ENCODE measurements at places on chromosomes 16 and 17.

- DNase-seq: no peak
Observed at GRCh38 chr17:81022344-81022676, 12.6 kb upstream of the BAIAP2 start.

DNA sequence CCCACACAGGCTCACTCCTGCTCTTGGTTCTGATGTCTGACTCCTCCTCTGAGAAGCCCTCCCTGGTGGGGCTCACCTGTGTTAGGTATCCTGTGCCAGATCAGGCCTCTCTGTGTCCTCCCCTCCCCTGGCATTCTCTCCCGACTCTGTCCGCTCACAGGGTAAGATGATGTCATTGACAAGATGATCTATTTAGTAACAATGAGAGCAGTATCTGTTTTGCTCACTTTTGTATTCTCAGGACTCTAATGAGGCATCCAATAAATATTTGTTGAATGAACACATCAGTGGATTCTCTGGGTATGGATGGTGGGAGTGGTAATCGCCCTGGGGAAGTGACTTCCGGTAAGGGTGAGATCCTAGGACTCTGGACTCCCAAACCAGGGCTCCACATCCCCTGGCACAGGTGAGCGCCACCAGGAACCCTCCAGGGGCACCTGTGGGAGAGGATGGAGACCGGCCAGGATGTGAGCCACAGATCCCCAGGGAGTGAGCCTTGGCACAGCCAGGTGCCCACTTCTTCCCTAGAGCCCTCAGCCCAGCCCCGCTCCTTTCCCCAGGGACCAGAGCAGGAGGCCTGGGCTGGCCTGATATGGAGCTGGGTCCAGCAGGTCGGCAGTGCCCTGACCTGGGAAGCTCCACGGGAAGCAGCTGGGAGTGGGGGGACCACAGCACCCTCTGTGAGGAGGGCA, 5.4 kb upstream of the HAP1 start:
- no peak for DNase-seq

DNA sequence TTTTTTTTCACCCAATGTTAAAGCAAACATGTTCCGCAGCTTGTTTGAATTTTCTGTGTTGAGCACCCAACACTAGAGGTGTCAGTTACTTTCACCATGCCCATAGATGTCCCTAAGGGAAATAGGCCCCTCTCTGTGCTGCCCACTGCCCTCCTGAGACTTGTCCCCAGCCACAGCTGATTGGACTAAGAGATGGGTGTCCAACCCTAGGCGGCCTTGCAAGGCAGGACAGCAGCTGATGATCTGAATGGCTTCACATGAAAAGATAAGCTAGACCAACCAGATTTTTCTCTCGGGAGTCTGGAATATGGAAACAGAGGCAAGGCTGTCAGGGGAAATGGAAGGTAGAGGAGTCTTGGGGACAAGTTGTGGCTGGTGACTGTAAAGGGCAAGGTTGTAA, 6.1 kb upstream of the CALB2 start:
- no peak for DNase-seq

- DNase-seq: no peak
Observed at GRCh38 chr16:66399031-66399430, 28.1 kb upstream of the BEAN1 start.

GRCh38 chr16:19479302-19479721, 42.6 kb downstream of the GDE1 start:
- no peak for DNase-seq

GRCh38 chr17:82106688-82107305, 8.8 kb upstream of the FASN start:
- DNase-seq: no peak

DNA sequence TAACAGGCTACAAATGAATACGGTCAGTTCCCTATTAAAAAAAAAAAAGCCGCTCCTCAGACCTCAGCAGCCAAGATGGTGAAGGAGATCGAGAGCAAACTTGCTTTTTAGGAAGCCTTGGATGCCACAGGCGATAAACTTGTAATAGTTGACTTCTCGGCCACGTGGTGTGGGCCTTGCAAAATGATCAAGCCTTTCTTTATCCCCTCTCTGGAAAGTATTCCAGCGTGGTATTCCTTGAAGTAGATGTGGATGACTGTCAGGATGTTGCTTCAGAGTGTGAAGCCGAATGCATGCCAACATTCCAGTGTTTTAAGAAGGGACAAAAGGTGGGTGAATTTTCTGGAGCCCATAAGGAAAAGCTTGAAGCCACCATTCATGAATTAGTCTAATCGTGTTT, 11.8 kb upstream of the GGT6 start:
- DNase-seq: no peak

DNA sequence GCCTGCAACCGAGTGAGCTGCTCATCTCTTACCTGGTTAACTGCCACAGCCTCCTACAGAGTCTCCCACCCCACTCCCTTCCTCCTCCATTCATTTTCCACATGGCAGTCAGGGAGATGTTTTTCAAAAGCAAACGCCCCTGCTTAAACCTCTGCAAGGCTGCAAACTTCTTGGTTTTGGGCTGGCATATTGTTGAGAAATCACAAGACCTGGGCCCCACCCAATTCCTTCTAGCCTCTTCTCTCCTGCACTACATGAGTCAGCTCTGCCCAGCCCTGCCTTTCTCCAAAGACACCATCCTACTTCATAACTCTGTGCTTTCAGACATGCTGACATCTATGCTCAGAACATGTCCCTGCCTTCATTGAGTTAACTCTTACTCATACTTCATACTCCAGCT, 136.1 kb downstream of the SPACA3 start:
- no peak for DNase-seq

DNA sequence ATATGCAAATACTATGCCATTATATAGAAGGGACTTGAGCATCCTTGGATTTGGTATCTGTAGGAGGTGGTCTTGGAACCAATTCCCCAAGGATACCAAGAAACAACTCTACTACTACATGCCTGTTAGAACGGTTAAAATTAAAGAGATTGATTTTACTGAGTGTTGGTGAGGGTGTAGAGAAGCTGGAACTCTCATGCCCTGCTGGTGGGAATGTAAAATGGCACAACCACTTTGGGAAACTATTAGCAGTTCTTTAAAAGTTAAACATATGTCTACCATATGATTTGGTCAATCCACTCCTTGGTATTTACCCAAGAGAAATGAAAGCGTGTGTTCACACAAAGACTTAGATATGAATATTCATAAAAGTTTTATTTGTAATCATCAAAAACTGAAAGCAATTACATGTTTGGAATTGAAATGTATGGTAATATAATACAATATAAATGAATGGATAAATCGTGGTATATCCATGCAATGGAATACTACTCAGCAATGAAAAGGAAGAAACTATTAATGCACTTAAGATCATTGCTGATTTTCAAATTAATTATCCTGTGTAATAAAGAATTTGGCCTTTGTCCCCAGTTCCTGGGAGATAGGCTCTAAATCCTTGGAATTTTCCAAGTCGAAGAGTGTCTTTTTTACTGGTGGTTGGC, 7.8 kb downstream of the MFSD6L start:
- DNase-seq: no peak

- peak; percentile 13 for DNase-seq
Observed at GRCh38 chr16:70341600-70341999, 5.1 kb upstream of the DDX19A start.

- no peak for DNase-seq
Observed at GRCh38 chr17:27585153-27585681, 45.8 kb upstream of the LGALS9 start.

DNA sequence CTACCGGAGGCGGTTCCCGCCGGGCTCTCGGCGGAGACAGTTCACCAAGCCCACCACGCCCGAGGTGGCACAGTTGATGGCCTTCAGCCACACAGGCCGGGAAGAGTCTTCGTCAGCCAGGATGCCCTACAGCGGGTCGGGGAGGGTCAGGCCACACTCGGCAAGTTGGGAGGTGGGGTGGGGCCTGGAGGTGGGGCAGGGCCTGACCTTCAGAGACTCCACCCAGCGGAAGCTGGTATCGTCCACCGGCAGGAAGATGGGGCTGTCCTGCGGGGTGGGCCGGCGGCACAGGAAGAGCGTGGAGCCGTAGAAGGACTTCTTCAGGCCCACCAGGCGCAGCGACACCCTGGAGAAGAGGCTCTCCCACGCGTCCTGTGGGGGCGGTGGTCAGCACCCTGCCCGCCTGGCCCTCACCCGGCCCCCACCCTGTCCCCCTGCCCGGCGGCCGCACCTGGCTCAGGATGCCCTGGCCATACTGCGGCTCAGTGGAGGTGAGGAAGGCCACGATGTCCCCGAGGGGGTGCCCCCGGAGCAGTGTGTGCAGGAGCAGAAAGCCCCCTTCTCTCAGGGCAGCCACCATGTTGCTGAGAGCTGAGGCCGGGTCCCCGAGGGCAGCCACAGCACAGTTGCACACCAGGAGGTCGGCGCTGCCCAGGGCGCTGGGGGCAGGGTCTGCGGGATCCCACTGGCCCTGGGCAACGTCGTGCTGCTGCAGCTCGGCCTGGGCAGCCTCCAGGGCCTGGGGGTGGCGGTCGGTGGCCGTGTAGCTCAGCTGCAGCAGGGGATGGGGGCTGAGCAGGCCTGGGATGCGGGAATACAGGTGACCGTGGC, 12.8 kb downstream of the FASN start:
- DNase-seq: no peak

- DNase-seq: no peak
Observed at GRCh38 chr17:37562016-37562745, 47.0 kb downstream of the SYNRG start.

GRCh38 chr16:16147316-16147999, 75.8 kb downstream of the ABCC6 start:
- no peak for DNase-seq

DNA sequence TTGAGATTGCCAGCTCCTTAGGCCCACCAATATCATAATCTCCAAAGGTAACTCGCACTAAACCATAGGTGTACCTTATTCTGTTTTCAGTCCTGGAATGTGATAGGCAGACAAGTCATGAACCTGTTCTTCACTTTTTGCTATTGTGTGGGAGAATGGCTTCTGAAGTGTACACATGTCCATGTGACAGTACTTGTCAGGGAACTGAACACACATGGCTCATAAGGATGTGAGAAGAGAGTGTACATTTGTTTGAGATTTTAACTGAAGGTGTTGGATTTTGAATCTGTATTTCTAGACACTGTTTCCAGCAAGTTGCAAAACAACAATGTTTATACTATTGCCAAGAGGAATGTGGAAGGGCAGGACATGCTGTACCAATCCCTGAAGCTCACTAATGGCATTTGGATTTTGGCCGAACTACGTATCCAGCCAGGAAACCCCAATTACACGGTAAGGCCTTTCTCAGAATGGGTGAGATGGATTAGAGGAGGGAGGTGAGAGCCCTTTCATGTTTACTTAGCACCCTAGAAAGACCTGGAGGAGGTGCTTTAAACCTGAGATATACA, 14.5 kb upstream of the RASL10B start:
- DNase-seq: no peak

DNA sequence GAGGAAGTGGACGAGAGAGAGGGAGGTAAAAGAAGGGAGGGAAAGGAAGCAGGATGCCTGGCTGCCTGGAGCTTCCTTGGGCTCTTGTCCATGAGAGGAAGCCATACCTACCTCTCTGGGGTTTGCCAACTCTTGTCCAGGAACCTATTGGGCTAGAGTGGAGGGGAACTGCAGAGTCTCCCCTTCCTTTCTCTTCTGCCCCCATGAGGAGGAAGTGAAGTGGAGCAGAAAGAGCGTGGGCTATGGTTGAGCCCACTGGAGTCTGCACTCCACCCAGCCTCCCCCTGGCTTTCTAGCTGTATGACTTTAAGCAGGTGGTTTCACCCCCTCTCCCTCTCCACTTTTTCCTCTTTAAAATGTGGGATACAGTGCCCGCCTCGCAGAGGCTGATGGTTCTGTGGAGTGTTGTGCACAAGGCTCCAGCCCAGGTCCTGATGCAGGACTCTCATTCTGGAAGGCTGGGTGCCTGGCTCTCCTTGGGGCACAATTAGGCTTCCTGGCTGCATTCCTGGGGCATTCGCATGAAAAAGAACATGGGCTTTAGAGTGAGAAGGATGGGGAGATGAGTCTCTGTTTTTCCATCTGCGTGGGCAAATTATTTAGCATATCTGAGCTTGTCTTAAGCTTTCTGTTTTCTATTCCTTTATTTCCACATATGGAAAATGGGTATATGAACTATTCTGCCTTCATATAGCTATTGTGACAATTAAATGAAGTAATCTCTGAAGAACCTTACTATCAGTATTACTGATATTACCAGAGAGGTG, 40.7 kb downstream of the HLF start:
- DNase-seq: no peak

DNA sequence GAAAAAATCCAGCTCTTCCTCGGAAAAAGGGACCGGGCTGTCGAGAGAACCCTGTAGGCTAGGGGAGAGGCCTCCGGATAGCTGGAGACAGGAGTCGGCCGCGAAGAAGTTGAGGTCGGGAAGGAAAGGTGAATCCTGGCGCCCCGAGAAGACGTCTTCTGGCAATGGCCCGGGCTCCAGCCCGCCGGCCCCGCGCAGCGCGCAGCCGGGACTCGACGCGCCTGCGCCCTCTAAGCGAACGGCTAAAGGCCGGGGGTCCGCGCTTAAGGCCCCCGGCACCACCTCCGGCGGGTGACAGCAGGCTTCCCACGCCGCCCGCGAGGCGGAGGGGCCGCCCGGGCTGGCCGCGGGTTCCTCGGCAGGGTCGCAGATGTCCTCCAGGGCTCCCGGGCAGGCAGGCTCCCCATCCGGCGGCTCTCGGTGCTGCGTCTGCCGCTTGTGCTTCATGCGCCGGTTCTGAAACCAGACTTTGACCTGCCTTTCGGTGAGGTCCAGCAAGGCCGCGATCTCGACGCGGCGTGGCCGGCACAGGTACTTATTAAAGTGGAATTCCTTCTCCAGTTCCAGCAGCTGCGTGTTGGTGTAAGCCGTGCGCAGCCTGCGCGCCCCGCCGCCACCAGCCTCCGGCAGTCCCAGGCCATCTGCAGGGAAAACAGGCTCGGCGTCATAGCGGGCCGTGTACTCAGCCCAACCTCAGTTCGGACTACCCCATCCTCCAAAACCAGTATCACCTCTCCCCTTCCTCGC, 1.6 kb downstream of the HOXB2 start:
- peak; percentile 74 for DNase-seq

DNA sequence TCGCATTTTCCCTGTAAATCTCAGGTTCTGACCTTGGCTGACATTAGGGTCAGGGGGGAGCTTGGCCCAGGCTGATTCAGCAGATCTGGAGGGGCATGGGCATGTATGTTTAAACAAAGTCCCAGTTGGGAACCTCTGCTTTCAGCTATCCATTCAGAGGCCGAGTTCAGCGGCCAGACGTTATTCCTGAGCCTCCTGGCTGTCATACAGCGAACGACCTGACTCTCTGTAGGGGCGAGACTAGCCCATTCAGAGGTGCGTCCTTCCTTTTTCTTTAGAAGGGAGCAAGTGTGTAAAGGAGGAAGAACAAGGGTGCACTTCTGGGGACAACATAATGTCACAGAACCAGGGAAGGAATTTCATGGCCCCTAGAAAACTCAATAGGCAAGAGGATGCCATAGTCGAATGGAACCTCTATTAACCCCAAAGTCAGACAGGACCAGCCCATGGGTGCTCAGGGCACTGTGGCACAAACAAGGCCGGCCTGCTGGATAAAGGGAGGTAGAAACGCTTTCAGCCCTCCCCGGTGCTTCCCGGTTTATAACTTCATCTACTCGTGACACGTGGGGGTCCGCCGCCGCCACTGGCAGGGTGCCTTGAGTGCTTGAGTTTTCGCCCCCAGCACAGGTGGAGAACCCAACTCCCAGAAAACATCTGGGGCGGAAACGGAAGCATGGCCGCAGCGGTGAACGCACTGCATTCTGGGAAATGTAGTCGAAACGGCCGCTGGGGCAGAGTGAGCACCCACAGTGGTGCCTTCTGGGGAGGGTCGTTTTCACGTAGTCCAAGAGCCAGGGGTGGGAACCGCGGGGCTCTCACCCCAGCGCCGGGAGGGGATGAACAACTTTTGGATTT, 33.2 kb upstream of the PLCG2 start:
- DNase-seq: peak; percentile 88
